Activated CD4-positive, alpha-beta T cell treated with anti-CD3 and anti-CD28 coated beads, Interleukin-2, amount 10 ng/mL, durations not matched to agents 24 days and 14 days (primary cell): ENCODE measurements at places on chromosomes 12 and 14.

- peak overlapping the region; percentile 95 for H3K4me3 ChIP-seq
- peaks cover 33% of the 10 kb centered on the region for H3K4me1 ChIP-seq
- H3K27me3 ChIP-seq: peaks cover 1% of the 10 kb centered on the region
- peaks cover 28% of the 10 kb centered on the region for H3K36me3 ChIP-seq
- H3K27ac ChIP-seq: peak overlapping the region; percentile 92
Measured at GRCh38 chr12:95002754-95003153, 743 bp downstream of the NDUFA12 start.

DNA sequence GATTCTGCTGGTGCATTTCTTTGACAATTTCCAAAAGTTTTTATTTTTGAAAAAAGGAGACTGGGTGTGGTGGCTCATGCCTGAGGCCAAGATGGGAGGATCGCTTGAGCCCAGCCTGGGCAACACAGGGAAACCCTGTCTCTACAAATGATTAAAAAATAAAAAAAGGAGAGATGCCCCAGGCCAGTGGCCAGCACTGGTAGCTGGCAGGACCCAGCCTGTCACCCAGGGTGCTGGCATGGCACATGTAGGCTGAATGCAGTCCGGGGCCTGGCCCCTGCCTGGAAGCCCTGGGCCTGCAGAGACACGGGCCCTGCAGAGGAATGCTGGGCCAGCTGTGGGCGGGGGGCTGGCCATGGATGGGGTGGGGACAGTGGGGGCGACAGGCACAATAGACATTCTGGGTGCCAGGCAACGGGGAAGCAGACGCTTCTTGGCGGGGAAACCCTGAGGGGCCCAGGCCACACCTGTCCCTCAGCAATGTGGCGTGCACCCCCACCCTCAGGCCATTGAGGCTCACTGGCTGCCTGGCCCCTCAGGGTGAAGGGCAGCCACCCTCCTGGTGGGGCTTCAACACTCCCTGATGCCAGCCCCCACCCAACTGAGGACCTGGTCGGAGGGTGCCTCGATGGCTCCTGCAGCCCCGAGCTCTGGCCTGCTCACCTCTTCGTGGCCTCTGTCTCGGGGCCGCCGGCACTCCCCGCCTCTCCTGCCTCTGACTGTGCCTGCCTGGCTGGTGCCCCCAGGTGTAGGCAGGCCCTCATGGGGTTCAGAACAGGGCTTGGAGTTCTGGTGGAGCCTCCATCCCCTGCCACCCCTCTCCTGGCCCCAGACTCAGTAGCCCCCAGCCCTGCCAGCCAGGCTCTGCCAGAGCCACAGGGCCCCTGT is 12.1 kb downstream of the TRMT61A start:
- H3K27me3 ChIP-seq: no peaks in the 10 kb centered on the region
- no peaks in the 10 kb centered on the region for H3K4me1 ChIP-seq
- DNase-seq: no peak
- H3K4me3 ChIP-seq: no peak overlapping the region
- no peak overlapping the region for H3K27ac ChIP-seq
- no peaks in the 10 kb centered on the region for H3K36me3 ChIP-seq

GRCh38 chr14:50943943-50944646 is at the start of gene PYGL:
Gene PYGL, minus strand, starts transcription at chr14:50944483. Its CDS starts 80 bp downstream, at chr14:50944403.
- H3K4me1 ChIP-seq: peaks cover 6% of the 10 kb centered on the region
- peaks cover 39% of the 10 kb centered on the region for H3K27me3 ChIP-seq
- no peaks in the 10 kb centered on the region for H3K36me3 ChIP-seq

GRCh38 chr14:82224610-82225009 is 691.0 kb upstream of the SEL1L start:
- no peak overlapping the region for H3K4me3 ChIP-seq
- H3K36me3 ChIP-seq: no peaks in the 10 kb centered on the region

DNA sequence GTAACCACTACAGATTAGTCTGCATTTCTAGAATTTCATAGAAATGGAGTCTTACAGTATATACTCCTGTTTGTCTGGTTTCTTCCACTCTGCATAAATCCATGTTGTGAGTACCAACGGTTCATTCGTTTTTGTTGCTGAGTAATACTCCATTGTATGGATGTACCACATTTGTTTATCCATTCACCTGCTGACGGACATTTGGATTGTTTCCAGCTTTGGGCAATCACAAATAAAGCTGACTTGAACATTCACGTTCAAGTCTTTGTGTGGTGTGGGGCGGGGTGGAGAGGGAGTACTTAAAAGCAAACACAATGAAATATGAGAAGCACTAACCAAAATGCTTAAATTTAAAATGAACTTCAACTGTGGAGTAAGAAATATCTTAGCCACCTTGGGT is 7.1 kb downstream of the HECTD4 start:
- H3K27ac ChIP-seq: no peak overlapping the region
- H3K36me3 ChIP-seq: peaks cover 3% of the 10 kb centered on the region
- peaks cover 12% of the 10 kb centered on the region for H3K4me1 ChIP-seq
- DNase-seq: no peak

- DNase-seq: no peak
- H3K36me3 ChIP-seq: no peaks in the 10 kb centered on the region
- no peak overlapping the region for H3K27ac ChIP-seq
- H3K4me3 ChIP-seq: no peak overlapping the region
- peaks cover 6% of the 10 kb centered on the region for H3K4me1 ChIP-seq
Measured at GRCh38 chr12:120940799-120941198, 36.6 kb upstream of the SPPL3 start.

DNA sequence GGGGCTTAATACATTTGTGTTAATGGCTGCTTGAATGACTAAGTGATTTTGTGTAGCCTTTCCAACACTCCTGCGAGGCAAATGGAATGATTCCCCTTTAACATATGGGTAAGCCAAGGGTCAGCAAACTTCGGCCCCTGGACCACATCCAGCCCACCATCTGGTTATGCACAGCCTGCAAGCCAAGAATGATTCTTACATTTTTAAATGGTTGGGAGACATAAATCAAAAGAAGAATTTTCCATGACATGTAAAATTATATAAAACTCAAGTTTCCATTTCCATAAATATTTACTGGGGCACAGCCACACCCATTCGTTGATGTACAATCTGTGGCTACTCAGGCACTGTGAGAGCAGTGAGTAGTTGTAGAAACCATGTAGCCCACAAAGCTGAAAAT is 9.0 kb downstream of the SLC8B1 start:
- no peak for DNase-seq
- no peak overlapping the region for H3K4me3 ChIP-seq
- H3K27ac ChIP-seq: no peak overlapping the region
- peaks cover 12% of the 10 kb centered on the region for H3K4me1 ChIP-seq
- peaks cover 41% of the 10 kb centered on the region for H3K36me3 ChIP-seq

GRCh38 chr14:74426202-74426582 is at the start of gene SYNDIG1L:
Gene SYNDIG1L, minus strand, starts transcription at chr14:74426210. Its CDS starts 16,466 bp downstream, at chr14:74409744.
- H3K27ac ChIP-seq: no peak within 1 kb of the TSS
- peaks cover 36% of the 10 kb centered on the region for H3K27me3 ChIP-seq
- no peaks in the 10 kb centered on the region for H3K36me3 ChIP-seq
- peak within 1 kb of the TSS; percentile 26 for H3K4me3 ChIP-seq
- H3K4me1 ChIP-seq: peaks cover 2% of the 10 kb centered on the region
- no peak for DNase-seq

DNA sequence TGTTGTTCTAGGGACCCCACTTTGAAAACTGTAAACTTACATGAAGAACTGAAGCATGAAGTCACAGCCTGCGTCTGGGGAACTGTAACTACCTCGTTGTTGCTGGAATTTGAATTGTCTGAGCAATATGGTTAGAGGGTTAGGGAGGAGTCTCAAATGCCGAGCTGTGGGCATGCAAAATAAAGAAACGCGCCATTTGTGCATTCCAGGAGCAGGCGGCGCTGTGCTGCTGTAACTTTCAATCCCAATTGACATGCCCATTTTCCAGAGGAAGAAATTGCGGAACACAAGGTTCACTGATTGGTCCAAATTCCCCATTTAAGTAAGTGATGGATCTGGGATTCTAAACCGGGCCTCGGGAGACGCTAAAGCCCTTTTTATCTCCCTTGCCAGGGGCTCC is 61.3 kb downstream of the ZNF664 start:
- no peak for DNase-seq
- H3K36me3 ChIP-seq: no peaks in the 10 kb centered on the region
- H3K27me3 ChIP-seq: peaks cover 26% of the 10 kb centered on the region
- H3K4me3 ChIP-seq: no peak overlapping the region
- H3K27ac ChIP-seq: no peak overlapping the region

GRCh38 chr14:69408331-69408960 is 10.0 kb downstream of the SLC39A9 start:
- no peak overlapping the region for H3K4me3 ChIP-seq
- H3K36me3 ChIP-seq: peaks cover 7% of the 10 kb centered on the region
- no peak for DNase-seq
- H3K4me1 ChIP-seq: peaks cover 5% of the 10 kb centered on the region

- peaks cover 13% of the 10 kb centered on the region for H3K4me1 ChIP-seq
- no peak overlapping the region for H3K4me3 ChIP-seq
- no peaks in the 10 kb centered on the region for H3K36me3 ChIP-seq
- H3K27ac ChIP-seq: no peak overlapping the region
- peaks cover 4% of the 10 kb centered on the region for H3K27me3 ChIP-seq
Measured at GRCh38 chr12:94761559-94761958, 111.2 kb upstream of the TMCC3 start.

DNA sequence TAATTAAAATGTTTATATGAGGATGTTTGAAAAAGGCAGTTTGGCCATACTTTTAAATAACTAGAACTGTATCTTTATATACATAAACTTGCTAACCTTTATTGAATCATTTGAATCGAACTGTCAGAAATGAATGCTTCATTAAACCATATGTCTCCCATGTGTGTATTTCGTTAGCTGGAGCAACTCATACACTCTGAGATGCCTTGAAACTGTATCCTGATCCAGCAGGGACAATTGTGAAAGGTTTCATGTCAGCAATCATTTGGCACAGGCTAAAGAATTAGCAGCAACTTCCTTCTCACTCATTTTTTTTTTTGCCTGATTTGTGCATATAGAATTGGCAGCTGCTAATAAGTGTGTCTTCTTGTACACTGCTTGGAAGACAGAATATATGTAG is 109.9 kb downstream of the NAV3 start:
- H3K27me3 ChIP-seq: no peaks in the 10 kb centered on the region
- DNase-seq: no peak
- no peak overlapping the region for H3K4me3 ChIP-seq
- H3K36me3 ChIP-seq: no peaks in the 10 kb centered on the region
- H3K4me1 ChIP-seq: no peaks in the 10 kb centered on the region

DNA sequence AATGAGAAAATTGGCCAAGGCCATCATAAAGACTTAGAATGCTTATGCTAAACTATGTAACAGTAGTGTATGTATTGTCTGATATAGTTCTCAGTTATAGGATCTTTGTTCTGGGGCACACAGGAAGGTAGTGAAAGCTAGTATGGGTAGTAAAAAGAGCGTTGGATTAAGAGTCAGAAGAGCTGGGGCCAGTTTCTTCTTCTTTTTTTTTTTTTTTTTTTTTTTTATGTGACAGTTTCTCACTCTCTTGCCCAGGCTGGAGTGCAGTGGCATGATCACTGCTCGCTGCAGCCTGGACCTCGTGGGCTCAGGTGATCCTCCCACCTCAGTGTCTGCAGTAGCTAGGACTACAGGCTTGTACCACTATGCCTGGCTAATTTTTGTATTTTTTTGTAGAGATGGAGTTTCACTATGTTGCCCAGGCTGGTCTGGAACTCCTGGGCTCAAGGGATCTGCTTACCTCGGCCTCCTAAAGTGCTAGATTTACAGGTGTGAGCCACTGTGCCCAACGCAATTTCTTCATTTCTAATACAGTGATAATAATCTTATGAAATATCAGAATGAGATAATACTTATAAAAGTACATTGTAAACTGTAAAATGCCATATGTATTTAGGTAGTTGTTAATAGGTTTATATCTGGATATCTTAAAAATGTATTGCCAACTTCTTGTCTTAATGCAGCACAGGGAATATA is 7.4 kb downstream of the MDM2 start:
- peaks cover 38% of the 10 kb centered on the region for H3K4me1 ChIP-seq
- H3K27me3 ChIP-seq: no peaks in the 10 kb centered on the region
- peak overlapping the region; percentile 0 for H3K27ac ChIP-seq
- H3K36me3 ChIP-seq: peaks cover 65% of the 10 kb centered on the region
- H3K4me3 ChIP-seq: peak overlapping the region; percentile 19
- DNase-seq: peak; percentile 50
